Caki2 (cell line): ENCODE measurements at places on chromosomes 11 and 22. TPM values are rescaled to one million over a fixed set of nuclear protein-coding genes. Genes with fewer than 3 reads are reported as not detected.

DNA sequence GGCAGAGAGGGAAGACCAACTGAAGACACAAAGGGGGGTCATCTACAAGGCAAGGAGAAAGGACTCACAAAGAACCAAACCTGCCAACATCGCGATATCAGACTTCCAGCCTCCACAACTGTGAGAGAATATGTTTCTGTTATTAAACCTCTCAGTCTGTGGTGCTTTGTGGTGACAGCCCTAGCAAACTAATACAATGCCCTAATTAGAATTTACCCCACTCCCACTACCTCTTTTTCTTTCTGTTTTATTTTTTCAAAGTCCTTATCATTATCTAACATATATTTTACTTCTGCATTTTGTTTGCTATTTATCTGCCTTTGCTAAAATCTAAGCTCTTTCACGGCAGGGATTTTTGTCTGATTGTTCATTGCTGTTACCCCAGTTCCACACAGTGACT lies 2.5 kb upstream of the OR52D1 start:
- no peak for DNase-seq

Gene SLC22A8
- not detected in 2 replicates for total RNA-seq

Gene VSIG2
- total RNA-seq: not detected in 2 replicates

Gene MAJIN
- 0.38 TPM in 1 of 2 replicates, not detected in the other for total RNA-seq

DNA sequence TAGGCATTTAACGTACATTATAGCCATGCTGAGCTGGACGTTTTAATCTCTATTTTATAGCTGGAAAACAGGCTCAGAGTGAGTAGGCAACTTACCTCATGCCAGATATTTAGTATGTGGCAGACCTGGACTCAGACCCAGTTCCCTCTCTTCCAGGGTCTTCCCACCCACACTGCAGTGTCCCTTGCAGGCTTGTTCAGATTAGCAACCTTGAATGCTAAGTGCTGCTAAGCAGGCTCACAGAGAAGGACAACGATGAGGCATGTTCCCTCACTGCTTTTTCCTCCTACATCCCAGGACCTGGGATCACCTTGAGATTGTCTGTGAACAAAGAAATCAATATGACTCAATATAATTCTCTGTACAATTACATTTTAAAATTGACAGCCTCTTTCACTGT lies 65.6 kb downstream of the NCAM1 start:
- no peak for DNase-seq

DNA sequence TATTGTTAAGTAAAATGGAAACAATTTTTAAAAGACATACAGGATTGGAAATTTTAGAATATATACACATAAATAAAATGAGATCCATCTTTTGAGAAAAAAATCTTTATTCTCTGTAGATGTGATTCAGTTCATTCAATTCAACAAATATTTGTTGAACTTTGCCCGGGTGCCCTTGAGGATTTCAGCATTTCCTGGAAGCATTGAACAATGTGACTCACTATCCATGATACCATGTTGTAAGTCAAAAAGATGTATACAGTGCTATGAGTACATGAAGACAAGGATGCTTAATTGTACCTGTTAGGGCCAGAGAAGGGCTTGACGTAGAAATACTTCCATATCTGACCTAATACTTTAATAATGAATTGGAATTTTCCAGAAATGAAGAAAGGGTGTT lies 353.7 kb downstream of the METTL15 start:
- no peak for DNase-seq

- no peak for DNase-seq
Measured at GRCh38 chr11:88555829-88556202, 218.3 kb upstream of the CTSC start.

DNA sequence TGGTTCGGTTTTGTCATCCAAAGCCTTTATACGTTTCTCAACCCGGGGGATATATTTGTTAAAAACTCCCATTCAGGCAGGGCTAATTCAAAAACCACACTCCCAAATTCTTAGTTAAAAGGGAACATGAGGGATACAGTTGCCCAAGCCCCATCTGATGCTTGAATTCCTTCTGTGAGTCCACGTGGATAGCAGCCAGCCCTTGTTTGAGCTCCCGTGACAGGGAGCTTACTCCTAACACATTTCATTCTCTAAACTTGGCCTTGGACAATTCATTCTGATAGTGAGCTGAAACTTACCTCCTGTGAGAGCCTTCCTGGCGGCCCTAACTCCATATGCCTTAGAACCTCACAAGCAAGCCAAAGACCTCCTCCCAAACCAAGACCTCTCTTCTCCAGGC lies 357.5 kb downstream of the TENM4 start:
- DNase-seq: no peak

GRCh38 chr11:3854660-3854976 lies 846 bp upstream of the STIM1 start:
- no peak for DNase-seq

- no peak for DNase-seq
Measured at GRCh38 chr11:19453651-19454257, 213.0 kb upstream of the E2F8 start.

Gene CDCA5
- 41.7 and 63.4 TPM in 2 replicates for total RNA-seq

DNA sequence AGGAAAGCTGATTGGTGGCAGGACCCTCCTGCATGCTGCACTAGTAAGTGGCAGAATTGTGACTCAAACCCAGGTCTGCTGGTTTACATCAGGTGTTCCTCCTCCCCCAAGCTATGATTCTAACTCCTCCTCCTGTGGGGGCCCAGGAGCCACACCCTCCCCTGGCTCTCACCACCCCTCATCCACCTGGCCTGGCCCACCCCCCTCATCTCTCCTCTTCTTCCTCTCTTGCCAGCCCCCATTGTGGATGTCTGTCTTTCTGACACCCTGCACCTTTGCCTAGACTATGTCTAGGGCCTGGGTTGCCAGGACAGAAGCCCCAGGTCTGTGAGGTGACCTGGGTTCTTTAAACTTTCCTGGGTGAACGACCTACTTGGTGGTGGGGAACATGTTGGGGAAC lies 59.9 kb downstream of the GRIK4 start:
- DNase-seq: no peak

Gene GLYAT
- not detected in 2 replicates for total RNA-seq

Gene C11orf16
- total RNA-seq: not detected in 2 replicates

Gene BRD1
- 23.4 and 28.1 TPM in 2 replicates for total RNA-seq

- DNase-seq: no peak
Measured at GRCh38 chr11:47396049-47396320, 12.4 kb upstream of the SLC39A13 start.

Gene ACR
- not detected in 2 replicates for total RNA-seq

- no peak for DNase-seq
Measured at GRCh38 chr11:111541254-111542061, 938 bp downstream of the LAYN start.

Gene OSM
- total RNA-seq: not detected in 2 replicates

DNA sequence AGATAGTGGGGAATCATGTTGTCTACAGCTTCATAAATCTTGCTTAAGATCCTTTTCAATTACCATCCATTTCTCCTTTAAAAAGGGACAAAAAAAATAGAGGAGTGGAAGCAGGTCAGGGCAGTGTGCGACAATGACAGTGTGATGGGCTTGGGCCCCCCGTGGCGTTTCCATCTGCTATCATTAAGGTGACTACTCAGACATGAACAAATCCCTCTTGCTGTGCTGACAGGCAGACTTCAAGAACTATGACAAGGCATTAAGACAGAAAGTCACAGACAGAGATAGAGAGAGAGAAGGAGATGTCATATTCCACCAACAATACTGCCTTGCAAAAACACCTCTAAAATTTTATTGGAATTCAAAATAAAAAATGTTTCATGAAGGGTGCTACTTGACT lies 263.2 kb downstream of the DCDC1 start:
- DNase-seq: no peak

DNA sequence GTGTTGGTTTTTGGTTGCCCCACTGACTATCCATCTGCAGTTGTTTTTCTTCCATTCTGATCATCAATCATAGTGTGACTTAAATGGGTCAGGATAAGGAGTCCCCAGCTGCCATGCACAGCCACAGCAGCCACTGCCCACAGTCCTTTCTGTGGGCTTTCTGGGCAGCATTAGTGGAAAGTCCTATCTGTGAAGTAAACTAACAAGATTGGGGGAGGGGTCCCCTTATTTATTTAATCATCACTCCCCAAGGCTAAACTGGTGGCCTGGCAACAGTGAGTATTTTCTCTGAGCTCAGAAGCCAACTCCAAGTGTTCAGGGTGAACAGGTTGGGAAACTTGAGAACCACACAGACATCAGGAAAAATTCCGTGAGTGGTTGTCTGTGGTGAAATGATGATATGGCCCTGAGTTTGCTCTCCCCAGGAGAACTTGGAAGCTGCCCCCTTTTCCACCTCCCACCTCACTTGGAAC lies 145.0 kb downstream of the CCDC34 start:
- no peak for DNase-seq

- DNase-seq: peak; percentile 70
Measured at GRCh38 chr11:72223615-72224563, 678 bp upstream of the INPPL1 start.

- DNase-seq: no peak
Measured at GRCh38 chr22:49547751-49548239, 279.9 kb downstream of the BRD1 start.

Gene PGA5
- total RNA-seq: not detected in 2 replicates

Gene SERPING1
- not detected in 2 replicates for total RNA-seq

Gene TMEM191B
- total RNA-seq: not detected in 2 replicates

Gene MGAT3
- total RNA-seq: not detected in 2 replicates

GRCh38 chr22:36106910-36107309 lies 53.6 kb downstream of the APOL3 start:
- DNase-seq: no peak

GRCh38 chr11:88345408-88345807 lies 7.9 kb upstream of the CTSC start:
- DNase-seq: no peak

GRCh38 chr11:64241491-64242374 lies 838 bp downstream of the FKBP2 start:
- DNase-seq: peak; percentile 39

Gene CASP5
- total RNA-seq: not detected in 2 replicates

DNA sequence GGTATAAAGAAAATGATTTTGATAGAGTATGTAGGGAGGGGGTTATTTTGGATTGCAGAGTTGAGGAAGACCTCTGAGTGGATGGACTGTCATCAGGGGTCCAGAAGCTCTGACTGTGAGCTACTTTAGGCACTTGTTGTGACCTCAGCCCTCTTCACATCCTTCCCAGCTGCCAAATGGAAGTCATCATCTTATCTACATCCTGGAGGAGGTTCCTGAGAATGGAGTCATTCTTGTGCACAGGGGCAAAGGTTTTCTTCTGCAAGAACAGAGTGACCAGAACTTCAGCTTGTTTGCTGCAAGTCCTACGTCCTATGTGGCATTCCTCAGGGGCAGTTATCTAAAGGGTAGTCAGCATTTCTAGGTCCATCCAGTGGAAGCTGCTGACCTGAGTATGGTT lies 393.8 kb downstream of the AASDHPPT start:
- DNase-seq: no peak

GRCh38 chr11:134497586-134497985 lies 85.5 kb upstream of the B3GAT1 start:
- no peak for DNase-seq

DNA sequence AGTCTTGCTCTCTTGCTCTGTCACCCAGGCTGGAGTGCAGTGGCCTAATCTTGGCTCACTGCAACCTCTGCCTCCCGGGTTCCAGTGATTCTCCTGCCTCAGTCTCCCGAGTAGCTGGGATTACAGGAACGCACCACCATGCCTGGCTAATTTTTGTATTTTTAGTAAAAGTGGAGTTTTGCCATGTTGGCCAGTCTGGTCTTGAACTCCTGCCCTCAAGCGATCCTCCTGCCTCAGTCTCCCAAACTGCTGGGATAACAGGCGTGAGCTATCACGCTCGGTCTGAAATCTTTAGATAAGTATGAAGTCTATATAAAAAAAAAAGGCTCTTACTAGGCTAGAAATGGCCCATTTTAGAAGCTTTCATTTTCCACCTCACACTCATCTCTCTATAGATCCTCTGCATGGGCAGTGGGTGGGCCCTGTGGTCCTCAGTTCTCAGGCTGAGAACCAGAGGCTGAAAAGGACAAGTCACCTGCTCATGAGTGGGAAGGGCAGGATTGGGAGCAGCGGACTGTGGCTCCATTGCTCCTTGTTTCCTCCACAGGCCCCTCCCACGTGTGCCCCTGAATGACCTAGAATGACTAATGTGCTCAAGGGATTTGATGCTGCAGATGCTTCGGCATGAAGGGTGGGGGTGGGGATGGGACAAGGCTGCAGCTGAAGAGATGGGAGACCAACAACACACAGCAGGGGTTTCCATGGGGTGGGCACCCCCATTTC lies 19.8 kb upstream of the PRAME start:
- peak; percentile 82 for DNase-seq

- DNase-seq: no peak
Measured at GRCh38 chr22:39612811-39613548, 42.4 kb downstream of the CACNA1I start.

GRCh38 chr11:104812103-104812788 lies 86.0 kb downstream of the CASP12 start:
- no peak for DNase-seq

GRCh38 chr11:69542314-69543168 lies 61.1 kb downstream of the LINC01488 start:
- DNase-seq: no peak

- no peak for DNase-seq
Measured at GRCh38 chr11:129273944-129274711, 82.0 kb upstream of the ARHGAP32 start.

DNA sequence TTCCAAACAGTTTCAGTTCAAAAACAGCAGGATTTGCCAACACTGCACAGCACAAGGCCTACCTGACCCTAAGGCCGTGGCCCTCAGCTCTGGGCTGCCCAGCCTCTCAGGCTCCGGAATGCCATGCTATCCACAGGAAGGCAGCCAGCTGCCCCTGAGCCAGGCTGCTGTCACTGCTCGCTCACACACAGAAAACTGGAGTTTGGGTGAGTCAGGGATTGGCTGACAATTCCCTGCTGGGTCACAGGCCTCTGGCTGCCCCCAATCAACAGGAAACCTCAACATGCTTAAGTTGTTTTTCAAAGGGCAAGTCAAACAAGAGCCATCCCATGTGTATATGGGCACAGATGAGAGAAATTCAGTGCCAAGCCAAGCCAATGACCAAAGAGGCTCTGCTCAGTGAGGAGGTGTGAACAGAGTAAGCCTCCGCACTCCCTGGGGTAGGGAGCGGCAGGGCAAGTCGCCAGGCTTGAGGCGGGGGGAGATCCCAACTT lies 50.2 kb downstream of the RPL27A start:
- no peak for DNase-seq

DNA sequence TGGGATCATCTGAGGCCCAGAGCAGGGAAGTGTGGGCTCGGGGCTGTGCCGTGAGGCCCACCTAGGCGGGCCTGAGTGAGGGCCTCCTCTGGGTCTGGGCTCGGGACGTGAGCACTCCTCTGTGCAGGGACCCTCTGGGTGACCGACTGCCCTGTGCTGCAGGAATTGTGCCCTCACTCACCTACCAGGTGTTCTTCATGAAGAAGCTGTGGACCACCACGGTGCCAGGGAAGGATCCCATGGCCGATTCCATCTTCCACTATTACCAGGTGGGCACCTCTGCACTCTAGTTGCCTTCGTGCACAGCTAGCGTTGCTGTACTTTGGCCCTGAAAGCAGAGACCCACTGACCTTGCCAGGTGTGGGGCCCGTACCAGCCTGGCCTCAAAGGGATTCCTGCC lies 80.5 kb downstream of the MYO7A start:
- DNase-seq: no peak
